T-cell (primary cell): ENCODE measurements at places on chromosomes 2 and 18. TPM values are rescaled to one million over a fixed set of nuclear protein-coding genes. Genes with fewer than 3 reads are reported as not detected.

DNA sequence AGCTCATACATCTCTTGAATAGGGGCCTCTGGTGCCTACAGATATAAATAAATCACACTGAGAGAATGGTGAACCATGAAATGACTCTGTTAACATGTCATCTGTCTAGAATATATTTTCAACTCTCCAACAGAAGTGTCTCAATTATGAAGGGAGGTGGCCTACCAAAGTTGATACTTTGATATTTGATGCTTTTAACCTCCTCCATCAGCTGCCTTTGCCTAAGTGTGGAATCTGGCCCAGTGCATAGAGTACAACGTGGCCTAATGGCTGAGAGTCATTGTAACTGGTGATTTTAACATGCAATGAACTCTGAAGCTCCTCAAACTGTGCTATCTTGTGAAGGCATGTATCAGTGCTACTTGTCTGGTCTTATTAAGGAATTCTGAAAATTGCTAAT is 93.4 kb downstream of the MYO3B start:
- no peak for DNase-seq
- H3K27me3 ChIP-seq = no peaks in the 10 kb centered on the region
- no peaks in the 10 kb centered on the region for H3K36me3 ChIP-seq

The NEB gene
- total RNA-seq = 1.4 TPM

The C2orf92 gene
- total RNA-seq = 24.1 TPM

The UGT1A8 gene
- not detected for total RNA-seq

- no peaks in the 10 kb centered on the region for H3K4me1 ChIP-seq
- H3K36me3 ChIP-seq = no peaks in the 10 kb centered on the region
- H3K27ac ChIP-seq = no peak overlapping the region
- no peak overlapping the region for H3K4me3 ChIP-seq
- no peaks in the 10 kb centered on the region for H3K27me3 ChIP-seq
These were observed 16.3 kb downstream of the ST6GAL2 start for GRCh38 chr2:106869512-106870275.

GRCh38 chr18:3255611-3256165 is 6.2 kb upstream of the MYL12B start:
- no peaks in the 10 kb centered on the region for H3K27me3 ChIP-seq
- peaks cover 68% of the 10 kb centered on the region for H3K36me3 ChIP-seq
- peaks cover 81% of the 10 kb centered on the region for H3K4me1 ChIP-seq
- DNase-seq = no peak
- H3K27ac ChIP-seq = peak overlapping the region; percentile 6

DNA sequence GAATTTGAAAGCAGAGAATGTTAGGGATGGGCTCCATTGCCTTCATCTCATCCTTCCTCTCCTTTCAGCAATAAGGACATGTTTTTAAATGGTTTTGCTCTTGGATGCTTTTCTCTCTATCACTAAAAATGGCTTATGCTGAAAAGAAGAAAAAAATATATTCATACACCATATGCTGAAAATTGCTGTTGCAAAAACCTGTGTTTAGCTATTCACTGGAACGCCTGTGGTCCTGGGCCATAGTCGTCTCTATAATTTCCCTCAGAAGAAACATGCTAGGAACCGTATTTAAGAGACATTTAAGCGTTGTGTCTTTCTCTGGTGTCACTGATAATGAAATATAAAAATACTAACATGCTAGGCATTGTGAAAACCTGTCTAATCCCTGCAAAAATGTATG is 324.9 kb downstream of the TSN start:
- no peak for DNase-seq
- no peaks in the 10 kb centered on the region for H3K27me3 ChIP-seq
- no peaks in the 10 kb centered on the region for H3K4me1 ChIP-seq
- H3K36me3 ChIP-seq = no peaks in the 10 kb centered on the region
- H3K27ac ChIP-seq = no peak overlapping the region

The ACTG2 gene
- 1.3 TPM for total RNA-seq

DNA sequence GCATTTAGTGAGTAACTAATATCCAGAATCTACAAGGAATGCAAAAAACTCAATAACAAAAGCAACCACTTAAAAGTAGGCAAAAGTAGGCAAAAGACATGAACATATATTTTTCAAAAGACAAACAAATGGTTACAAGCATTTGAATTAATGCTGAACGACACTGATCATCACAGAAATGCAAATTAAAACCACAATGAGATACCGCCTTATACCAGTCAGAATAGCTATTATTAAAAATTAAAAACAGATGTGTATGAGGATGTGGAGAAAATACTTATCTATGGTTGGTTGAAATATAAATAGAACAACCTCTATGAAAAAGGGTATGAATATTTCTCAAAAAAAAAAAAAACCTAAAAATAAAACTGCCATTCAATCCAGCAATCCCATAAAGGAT is 51.7 kb downstream of the SNTG2 start:
- H3K27ac ChIP-seq = no peak overlapping the region
- peaks cover 3% of the 10 kb centered on the region for H3K27me3 ChIP-seq
- no peaks in the 10 kb centered on the region for H3K4me1 ChIP-seq
- no peak overlapping the region for H3K4me3 ChIP-seq
- H3K36me3 ChIP-seq = no peaks in the 10 kb centered on the region

DNA sequence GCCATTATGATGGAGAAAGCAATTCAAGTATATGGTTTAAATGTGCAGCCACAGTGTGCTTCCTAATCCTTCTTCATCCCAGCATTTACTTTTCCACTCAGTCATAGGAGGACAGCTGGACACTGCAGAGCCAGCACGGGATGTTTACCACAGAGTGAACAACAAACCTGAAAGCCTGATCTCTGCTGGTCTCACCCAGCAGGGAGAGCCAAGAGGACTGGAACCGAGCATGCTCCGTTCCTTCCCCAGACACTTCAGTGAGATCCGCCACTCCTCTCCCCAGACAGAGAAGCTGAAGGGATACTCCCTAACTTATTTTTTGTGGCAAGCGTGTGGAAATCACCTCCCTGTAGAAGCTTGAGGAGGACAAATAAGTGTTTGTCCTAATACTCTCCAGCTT is 23.2 kb upstream of the GORASP2 start:
- H3K27me3 ChIP-seq = peaks cover 13% of the 10 kb centered on the region
- H3K27ac ChIP-seq = no peak overlapping the region
- no peak overlapping the region for H3K4me3 ChIP-seq
- no peak for DNase-seq
- no peaks in the 10 kb centered on the region for H3K4me1 ChIP-seq

- H3K4me1 ChIP-seq = no peaks in the 10 kb centered on the region
- no peak overlapping the region for H3K4me3 ChIP-seq
- no peaks in the 10 kb centered on the region for H3K36me3 ChIP-seq
- H3K27me3 ChIP-seq = peaks cover 2% of the 10 kb centered on the region
- no peak for DNase-seq
- H3K27ac ChIP-seq = no peak overlapping the region
These were observed 533.9 kb upstream of the CRIM1 start for GRCh38 chr2:35821675-35822074.

- H3K27me3 ChIP-seq = peaks cover 4% of the 10 kb centered on the region
- no peak for DNase-seq
- no peak overlapping the region for H3K4me3 ChIP-seq
- H3K36me3 ChIP-seq = no peaks in the 10 kb centered on the region
These were observed 24.8 kb upstream of the RPE start for GRCh38 chr2:209977386-209978239.

DNA sequence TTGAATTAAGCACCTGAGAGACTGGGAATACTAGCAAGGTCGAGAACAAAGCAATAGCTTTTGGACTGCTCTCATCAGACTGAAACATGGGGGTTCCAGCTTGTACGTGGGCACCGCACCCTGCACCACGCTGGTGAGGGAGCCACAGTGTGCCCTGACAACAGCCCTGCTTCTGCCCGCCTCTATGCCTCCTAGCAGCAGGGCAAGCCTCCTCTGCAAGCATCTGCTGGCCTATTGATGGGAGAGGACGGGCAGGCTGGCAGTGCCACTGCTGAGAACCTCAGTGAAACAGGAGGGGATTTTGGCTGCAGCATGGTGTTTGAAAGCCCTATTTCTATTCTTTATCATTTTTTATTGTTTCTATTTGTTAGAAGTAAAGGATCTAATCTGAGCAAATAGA is 146.1 kb upstream of the OTOS start:
- H3K36me3 ChIP-seq = no peaks in the 10 kb centered on the region
- no peaks in the 10 kb centered on the region for H3K27me3 ChIP-seq
- no peak for DNase-seq

The ANKRD36 gene
- total RNA-seq = 83.6 TPM

The CD28 gene
- total RNA-seq = 153 TPM

DNA sequence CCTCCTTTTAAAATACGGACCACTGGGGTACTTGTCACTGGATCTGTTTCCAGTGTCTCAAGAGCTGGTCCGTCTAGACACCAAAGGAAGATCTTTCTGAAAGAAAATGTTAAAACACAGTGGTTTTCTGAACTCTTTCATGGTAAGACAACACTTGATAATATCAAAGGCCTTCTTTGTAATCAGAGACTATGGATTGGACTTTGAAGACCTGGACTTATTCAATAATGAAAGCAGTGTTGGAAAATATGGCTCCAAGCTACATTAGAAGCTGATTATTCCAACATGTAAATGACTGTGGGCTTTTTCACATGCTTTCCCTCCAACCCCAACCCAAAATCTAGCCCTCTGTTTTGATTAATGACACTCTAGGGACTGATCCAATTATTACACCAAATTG is 329.4 kb upstream of the LYPD1 start:
- H3K4me1 ChIP-seq = no peaks in the 10 kb centered on the region
- no peaks in the 10 kb centered on the region for H3K27me3 ChIP-seq
- no peak overlapping the region for H3K27ac ChIP-seq
- H3K36me3 ChIP-seq = no peaks in the 10 kb centered on the region
- no peak overlapping the region for H3K4me3 ChIP-seq
- no peak for DNase-seq

DNA sequence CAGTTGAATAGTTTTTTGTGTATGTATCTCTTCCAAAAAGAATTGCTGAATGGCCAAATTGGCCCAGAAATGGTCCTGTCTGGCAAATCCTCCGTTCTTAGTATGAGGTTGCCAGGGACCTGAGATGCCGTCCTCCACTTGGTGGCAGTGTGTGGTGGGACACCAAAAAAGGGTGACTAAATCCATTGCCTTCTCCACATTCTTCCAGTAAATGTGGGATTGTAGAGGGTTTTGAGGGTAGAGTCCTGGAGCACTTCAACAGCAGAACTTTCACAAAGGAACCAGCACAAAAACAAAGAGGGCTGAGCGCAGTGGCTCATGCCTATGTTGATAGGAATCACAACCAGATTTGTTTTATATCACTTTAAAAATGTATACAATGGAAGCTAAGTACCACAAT is 199.9 kb downstream of the BCL2 start:
- DNase-seq = no peak
- H3K27ac ChIP-seq = no peak overlapping the region
- peaks cover 2% of the 10 kb centered on the region for H3K4me1 ChIP-seq
- no peaks in the 10 kb centered on the region for H3K36me3 ChIP-seq
- no peaks in the 10 kb centered on the region for H3K27me3 ChIP-seq
- H3K4me3 ChIP-seq = no peak overlapping the region

- no peak overlapping the region for H3K27ac ChIP-seq
- no peaks in the 10 kb centered on the region for H3K36me3 ChIP-seq
- H3K4me1 ChIP-seq = no peaks in the 10 kb centered on the region
These were observed 125.8 kb upstream of the EFEMP1 start for GRCh38 chr2:56049233-56049845.

The LYPD6B gene
- total RNA-seq = not detected
